ENCODE measurements at places on chromosomes 16 and 17.
A peak's percentile ranks its signal among the peaks of the same experiment; 100 is the strongest.

- no peaks in the 10 kb centered on the region for H3K4me1 ChIP-seq
- DNase-seq, result no peak
- H3K27me3 ChIP-seq, result no peaks in the 10 kb centered on the region
These were observed 559.5 kb upstream of the CDH11 start for GRCh38 chr16:65681406-65681805.

GRCh38 chr16:70269471-70269870 lies 17.7 kb upstream of the EXOSC6 start:
- H3K4me3 ChIP-seq, result no peak overlapping the region
- no peak for DNase-seq
- no peaks in the 10 kb centered on the region for H3K27me3 ChIP-seq
- no peak overlapping the region for H3K27ac ChIP-seq
- no peaks in the 10 kb centered on the region for H3K36me3 ChIP-seq
- peaks cover 3% of the 10 kb centered on the region for H3K4me1 ChIP-seq

GRCh38 chr17:5942687-5943086 lies 127.5 kb upstream of the WSCD1 start:
- no peak for DNase-seq
- H3K4me1 ChIP-seq, result peaks cover 15% of the 10 kb centered on the region
- no peak overlapping the region for H3K4me3 ChIP-seq
- H3K36me3 ChIP-seq, result peaks cover 7% of the 10 kb centered on the region
- H3K27me3 ChIP-seq, result no peaks in the 10 kb centered on the region
- H3K27ac ChIP-seq, result no peak overlapping the region

- H3K4me3 ChIP-seq, result peak overlapping the region; percentile 68
- peaks cover 57% of the 10 kb centered on the region for H3K4me1 ChIP-seq
- H3K27me3 ChIP-seq, result peaks cover 21% of the 10 kb centered on the region
- no peaks in the 10 kb centered on the region for H3K36me3 ChIP-seq
- no peak for DNase-seq
These were observed 30.5 kb downstream of the COPZ2 start for GRCh38 chr17:48006936-48007709.

DNA sequence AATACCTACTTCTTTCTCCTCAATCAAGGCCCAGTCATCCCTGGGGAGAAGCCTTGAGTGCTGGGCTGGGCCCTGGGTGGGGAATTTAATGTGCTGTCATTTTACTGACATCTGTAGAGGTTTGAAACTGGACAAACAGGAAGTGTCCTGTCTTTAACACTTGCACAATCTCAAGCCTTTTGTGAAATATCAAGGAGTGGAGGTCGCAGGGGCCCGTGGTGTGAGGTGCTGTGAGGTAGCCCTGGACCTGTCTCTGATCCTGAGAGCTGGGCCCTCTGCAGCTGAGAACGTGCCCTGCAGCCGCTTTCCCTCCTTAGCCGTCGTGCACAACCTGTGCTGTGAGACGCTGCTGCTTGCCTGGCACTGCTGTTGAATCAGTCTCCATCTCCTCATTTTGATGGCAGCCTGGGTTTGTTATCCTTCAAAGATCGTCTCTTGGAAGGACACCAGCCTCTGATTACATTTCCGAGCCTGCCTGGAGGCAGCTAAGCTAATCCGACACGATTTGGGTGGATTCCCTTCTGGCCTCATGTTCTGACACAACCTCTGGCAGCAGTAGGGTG lies 29.9 kb downstream of the SMARCE1 start:
- DNase-seq, result peak; percentile 34
- peaks cover 7% of the 10 kb centered on the region for H3K4me1 ChIP-seq
- H3K27me3 ChIP-seq, result peaks cover 5% of the 10 kb centered on the region
- H3K36me3 ChIP-seq, result no peaks in the 10 kb centered on the region

DNA sequence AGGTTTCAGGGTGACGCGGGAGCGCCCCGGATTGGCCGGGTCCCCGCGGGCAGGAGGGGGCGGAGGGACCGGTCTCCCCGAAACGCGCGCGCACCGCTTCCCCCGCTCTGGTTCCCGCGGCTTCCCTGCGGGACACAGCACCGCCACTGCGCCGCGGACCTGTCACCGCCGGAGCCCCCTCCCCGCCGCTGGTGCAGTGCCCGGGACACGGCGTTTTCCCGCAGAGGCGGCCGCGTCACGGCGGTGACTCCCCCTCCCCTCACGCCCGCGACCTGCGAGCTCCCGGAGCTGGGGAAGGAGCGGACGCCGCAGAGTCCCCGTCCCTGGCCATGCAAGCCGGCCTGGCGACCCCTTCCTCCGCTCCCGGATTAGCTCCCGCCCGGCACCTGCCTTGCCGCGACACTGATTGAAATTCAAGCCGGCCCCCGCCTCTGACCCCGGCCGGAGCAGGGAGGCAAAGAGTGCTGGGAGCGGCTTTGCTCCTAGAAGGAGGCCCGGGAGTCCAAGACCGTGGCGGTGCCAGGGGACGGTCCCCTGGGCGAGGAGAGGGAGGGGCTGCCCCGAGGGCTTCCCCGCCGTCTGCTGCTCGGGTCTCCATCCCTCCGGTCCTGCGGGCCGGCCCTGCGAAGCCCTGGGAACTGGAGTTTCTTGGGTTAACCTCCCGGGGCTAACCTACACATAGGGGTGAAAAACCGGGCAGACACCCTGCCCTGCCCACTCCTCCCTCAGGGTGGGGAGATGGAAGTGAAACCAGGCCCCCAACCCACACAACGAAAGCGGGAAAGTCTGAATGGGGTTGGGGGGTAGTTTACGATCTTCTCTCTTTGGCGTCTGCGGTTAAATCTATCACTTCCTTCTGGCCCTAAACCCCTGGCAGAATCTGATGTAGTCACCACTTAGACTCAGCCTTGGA lies 1.0 kb downstream of the RHBDL3 start:
- peaks cover 9% of the 10 kb centered on the region for H3K36me3 ChIP-seq
- H3K4me3 ChIP-seq, result peak overlapping the region; percentile 97
- peaks cover 52% of the 10 kb centered on the region for H3K4me1 ChIP-seq
- peaks cover 16% of the 10 kb centered on the region for H3K27me3 ChIP-seq
- DNase-seq, result peak; percentile 78
- H3K27ac ChIP-seq, result peak overlapping the region; percentile 96

DNA sequence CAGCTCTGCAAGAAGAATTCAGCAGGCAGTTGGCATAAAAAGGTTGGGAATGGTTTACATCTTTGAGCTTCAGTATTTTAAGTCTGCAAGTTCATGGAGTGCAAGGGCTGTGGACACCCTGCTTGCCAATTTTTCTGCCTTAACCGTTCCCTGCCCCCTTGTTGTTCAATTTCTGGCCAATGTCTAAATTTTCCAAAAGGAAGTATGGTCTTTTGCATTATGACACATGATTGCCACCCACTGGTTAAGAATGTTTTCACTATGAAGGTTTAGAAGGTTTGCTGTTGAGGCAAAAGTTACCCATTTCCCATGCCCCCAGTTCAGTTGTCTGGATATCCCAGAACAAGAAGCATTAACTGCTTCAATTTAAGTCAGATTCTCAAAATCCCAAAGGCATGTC lies 441.9 kb downstream of the CDH13 start:
- H3K27ac ChIP-seq, result no peak overlapping the region
- DNase-seq, result no peak

DNA sequence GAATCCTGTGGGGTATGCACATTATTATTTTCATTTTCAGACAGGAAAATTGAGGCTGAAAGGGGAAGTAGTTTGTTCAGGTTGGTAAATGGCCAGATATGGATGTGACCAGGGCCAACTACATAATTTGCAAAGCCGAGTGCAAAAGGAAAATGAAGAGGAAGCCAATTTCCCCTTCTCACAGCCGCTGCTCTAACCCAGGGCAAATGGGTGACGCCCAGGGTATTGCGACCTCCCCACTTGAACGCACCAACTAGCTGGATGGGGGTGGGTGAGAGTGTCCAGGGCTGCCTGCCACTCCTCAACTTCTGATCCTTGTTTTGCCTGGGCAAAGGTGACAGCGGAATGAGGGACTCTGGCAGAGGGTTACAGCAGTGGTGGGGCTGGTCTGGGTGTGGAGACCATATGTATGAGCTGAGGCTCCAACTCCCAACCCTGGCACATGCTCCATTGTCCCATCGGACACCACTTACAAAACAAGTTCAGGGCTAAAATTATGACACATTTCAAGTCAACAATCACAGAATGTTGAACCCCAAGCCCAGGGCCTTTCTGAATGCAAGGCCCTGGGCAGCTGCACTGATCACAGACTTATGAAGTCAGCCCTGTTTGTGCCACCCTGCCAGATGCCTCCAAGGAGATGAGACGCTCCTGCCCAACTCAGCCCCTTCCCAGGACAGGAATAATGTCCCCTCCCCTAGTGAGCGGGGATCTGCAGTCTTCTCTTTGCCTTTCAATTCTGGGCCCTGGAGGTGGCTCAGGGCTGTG lies 1.7 kb downstream of the ANKRD40CL start:
- no peak overlapping the region for H3K27ac ChIP-seq
- no peaks in the 10 kb centered on the region for H3K27me3 ChIP-seq
- no peaks in the 10 kb centered on the region for H3K36me3 ChIP-seq
- no peak for DNase-seq

GRCh38 chr16:56930486-56931270 lies 1.3 kb upstream of the HERPUD1 start:
- peak; percentile 22 for DNase-seq
- H3K27ac ChIP-seq, result peak overlapping the region; percentile 95
- no peak overlapping the region for H3K4me3 ChIP-seq
- H3K36me3 ChIP-seq, result peaks cover 5% of the 10 kb centered on the region
- H3K27me3 ChIP-seq, result peaks cover 8% of the 10 kb centered on the region

GRCh38 chr16:75445298-75445697 lies 12.0 kb upstream of the CFDP1 start:
- no peaks in the 10 kb centered on the region for H3K4me1 ChIP-seq
- H3K36me3 ChIP-seq, result no peaks in the 10 kb centered on the region

- peaks cover 7% of the 10 kb centered on the region for H3K27me3 ChIP-seq
- no peaks in the 10 kb centered on the region for H3K4me1 ChIP-seq
- H3K4me3 ChIP-seq, result no peak overlapping the region
- H3K36me3 ChIP-seq, result peaks cover 17% of the 10 kb centered on the region
- DNase-seq, result no peak
These were observed 20.2 kb downstream of the ZNF778 start for GRCh38 chr16:89237733-89238132.

- H3K4me1 ChIP-seq, result no peaks in the 10 kb centered on the region
- no peaks in the 10 kb centered on the region for H3K36me3 ChIP-seq
- H3K27me3 ChIP-seq, result peaks cover 4% of the 10 kb centered on the region
- DNase-seq, result no peak
These were observed 24.7 kb downstream of the PSMD7 start for GRCh38 chr16:74321356-74321755.

DNA sequence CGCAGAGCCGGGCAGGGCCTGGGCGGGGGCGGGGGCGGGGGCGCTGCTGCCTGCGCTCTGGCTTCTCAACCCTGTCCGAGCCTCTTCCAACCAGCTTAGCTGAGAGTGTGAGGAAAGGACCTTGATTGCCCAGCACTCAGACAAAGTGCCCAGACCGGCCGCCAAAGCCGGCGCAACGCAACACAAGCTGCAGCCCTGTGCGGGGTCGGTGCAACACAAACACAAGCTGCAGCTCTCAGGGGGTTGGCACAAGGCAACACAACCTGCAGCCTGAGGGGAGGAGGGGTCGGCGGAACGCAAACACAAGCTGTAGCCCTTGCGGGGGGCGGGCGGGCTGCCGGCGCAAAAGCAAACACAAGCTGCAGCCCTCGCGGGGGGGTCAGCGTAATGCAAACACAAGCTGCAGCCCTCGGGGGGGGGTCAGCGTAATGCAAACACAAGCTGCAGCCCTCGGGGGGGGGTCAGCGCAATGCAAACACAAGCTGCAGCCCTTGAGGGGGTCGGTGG lies 60.0 kb downstream of the KLHDC4 start:
- no peak overlapping the region for H3K4me3 ChIP-seq
- peaks cover 35% of the 10 kb centered on the region for H3K4me1 ChIP-seq
- H3K27me3 ChIP-seq, result peaks cover 8% of the 10 kb centered on the region
- H3K36me3 ChIP-seq, result no peaks in the 10 kb centered on the region
- no peak overlapping the region for H3K27ac ChIP-seq

DNA sequence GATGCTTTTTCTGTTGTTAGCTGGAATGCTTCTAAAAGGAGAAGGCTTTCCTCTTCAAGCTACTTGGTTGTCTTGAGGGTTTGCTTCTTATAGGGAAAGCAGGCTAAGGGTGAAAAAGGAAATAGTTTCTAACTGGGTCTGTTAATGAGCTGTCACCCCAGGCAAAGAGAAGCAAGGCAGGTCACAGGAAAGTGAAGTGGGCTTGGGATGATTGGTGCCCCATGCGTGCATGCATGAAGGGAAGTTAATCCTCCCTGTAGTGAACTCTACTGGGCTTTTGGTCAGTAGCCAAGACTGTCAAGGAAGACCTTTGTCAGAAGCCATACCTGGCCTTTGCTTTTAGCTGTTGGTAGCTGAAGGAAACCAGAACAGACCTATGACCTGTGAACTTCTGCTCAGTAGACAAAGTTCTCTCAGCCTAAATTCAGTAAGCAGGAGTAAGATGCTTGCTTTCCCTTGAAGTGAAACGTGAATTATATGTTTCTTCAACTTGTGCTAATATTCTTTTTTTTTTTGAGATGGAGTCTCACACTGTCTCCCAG lies 16.5 kb downstream of the TENT4B start:
- H3K27me3 ChIP-seq, result no peaks in the 10 kb centered on the region
- H3K36me3 ChIP-seq, result no peaks in the 10 kb centered on the region
- peaks cover 2% of the 10 kb centered on the region for H3K4me1 ChIP-seq
- H3K4me3 ChIP-seq, result no peak overlapping the region

- peaks cover 5% of the 10 kb centered on the region for H3K27me3 ChIP-seq
- H3K4me3 ChIP-seq, result peak overlapping the region; percentile 99
- H3K36me3 ChIP-seq, result no peaks in the 10 kb centered on the region
- no peak for DNase-seq
- peak overlapping the region; percentile 98 for H3K27ac ChIP-seq
- H3K4me1 ChIP-seq, result peaks cover 18% of the 10 kb centered on the region
These were observed 618 bp downstream of the GGA3 start for GRCh38 chr17:75260641-75261335.

- peaks cover 4% of the 10 kb centered on the region for H3K4me1 ChIP-seq
- no peak overlapping the region for H3K4me3 ChIP-seq
- peaks cover 2% of the 10 kb centered on the region for H3K27me3 ChIP-seq
- no peaks in the 10 kb centered on the region for H3K36me3 ChIP-seq
- H3K27ac ChIP-seq, result no peak overlapping the region
These were observed 180.6 kb downstream of the COPRS start for GRCh38 chr17:31678431-31678830.

- no peak for DNase-seq
- H3K4me1 ChIP-seq, result no peaks in the 10 kb centered on the region
- H3K36me3 ChIP-seq, result no peaks in the 10 kb centered on the region
- H3K4me3 ChIP-seq, result no peak overlapping the region
These were observed 42.6 kb upstream of the AXIN2 start for GRCh38 chr17:65604070-65604469.

- H3K27ac ChIP-seq, result no peak overlapping the region
- H3K36me3 ChIP-seq, result no peaks in the 10 kb centered on the region
- no peaks in the 10 kb centered on the region for H3K27me3 ChIP-seq
- no peak for DNase-seq
These were observed 206.6 kb downstream of the CDH8 start for GRCh38 chr16:61829631-61830030.

GRCh38 chr16:84278968-84279367 lies 15.7 kb upstream of the WFDC1 start:
- no peaks in the 10 kb centered on the region for H3K27me3 ChIP-seq
- peak overlapping the region; percentile 90 for H3K27ac ChIP-seq
- H3K36me3 ChIP-seq, result no peaks in the 10 kb centered on the region
- peak overlapping the region; percentile 72 for H3K4me3 ChIP-seq
- peak; percentile 69 for DNase-seq

- peaks cover 15% of the 10 kb centered on the region for H3K27me3 ChIP-seq
- H3K36me3 ChIP-seq, result no peaks in the 10 kb centered on the region
- no peak overlapping the region for H3K4me3 ChIP-seq
- DNase-seq, result no peak
These were observed 2.3 kb downstream of the TSR3 start for GRCh38 chr16:1349351-1349750.
